Fibroblast of skin of right biceps (primary cell): ENCODE measurements at places on chromosomes 7 and 10.
A peak's percentile ranks its signal among the peaks of the same experiment; 100 is the strongest.

DNA sequence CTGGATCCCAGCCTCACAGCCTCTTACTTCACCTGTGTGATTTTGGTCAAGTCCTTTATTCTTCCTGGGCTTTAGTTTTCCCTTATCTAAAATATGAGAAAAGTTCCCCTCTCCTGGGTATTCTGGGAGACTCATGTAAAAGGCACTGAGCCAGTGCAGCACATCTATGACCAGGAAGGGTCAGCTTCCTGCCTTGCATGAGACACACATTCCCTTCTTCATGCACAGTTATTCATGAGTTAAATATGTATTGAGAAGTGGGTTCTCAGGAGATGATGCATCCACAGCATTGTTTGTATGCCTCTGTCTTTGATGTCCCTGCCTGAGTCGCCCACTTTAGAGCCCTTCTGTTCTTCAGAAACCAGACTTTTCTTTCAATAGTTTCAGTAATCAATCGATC is 33.3 kb downstream of the EGFR start:
- peak; percentile 92 for DNase-seq

DNA sequence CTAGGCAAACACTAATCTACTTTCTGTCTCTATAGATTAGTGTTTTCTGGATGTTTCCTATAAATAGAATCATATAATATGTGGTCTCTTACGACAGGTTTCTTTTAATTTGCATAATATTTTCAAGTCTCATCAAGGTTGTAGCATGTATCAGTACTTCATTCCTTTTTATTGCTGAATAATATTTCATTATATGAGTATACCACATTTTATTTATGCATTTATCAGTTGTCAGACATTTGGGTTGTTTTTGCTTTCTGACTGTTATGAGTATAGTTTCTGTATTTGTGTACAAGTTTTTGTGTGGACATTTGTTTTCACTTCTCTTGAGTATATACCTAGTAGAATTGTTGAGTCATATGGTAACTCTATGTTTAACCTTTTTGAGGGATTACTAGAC is 48.2 kb downstream of the SHOC2 start:
- DNase-seq: no peak

DNA sequence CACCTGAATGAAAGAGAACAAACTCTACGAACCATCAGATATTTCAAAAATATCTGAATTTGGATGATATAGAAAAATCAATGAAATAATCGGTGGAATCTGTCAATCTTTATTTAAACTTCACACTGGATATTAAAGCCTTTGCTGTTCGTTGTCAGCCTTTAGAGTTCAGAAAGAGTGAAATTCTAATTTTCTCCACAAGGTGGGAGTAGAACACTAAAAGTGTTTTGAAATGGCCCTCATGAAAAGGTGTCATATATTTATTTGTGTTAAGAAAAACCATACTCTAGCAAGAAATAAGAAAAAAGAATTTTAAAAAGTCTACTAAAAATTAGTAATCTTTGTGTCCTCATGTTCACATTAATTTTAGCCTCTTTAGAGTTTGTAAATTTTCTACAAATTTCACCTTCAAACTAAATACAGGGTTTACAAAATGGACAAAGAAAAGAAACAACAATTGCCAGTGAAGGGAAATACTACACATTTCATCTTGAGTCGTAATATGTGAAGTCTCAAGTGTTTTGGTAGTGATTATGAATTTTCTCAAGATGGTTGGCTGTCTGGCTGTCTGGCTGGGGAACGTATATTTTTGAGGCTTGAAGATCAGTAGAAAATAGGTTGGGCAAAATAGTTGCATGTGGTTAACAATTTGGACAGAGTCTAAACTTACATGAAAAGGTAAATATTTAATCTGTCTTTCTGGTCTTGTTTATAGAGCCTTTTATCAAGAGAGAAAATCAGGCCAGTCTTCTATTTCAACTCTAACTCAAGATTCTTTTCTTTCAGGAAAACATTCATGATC is 43.7 kb downstream of the DNAJB9 start:
- DNase-seq: peak; percentile 27

- DNase-seq: no peak
Observed at GRCh38 chr7:101674439-101674838, 45.3 kb upstream of the MYL10 start.

DNA sequence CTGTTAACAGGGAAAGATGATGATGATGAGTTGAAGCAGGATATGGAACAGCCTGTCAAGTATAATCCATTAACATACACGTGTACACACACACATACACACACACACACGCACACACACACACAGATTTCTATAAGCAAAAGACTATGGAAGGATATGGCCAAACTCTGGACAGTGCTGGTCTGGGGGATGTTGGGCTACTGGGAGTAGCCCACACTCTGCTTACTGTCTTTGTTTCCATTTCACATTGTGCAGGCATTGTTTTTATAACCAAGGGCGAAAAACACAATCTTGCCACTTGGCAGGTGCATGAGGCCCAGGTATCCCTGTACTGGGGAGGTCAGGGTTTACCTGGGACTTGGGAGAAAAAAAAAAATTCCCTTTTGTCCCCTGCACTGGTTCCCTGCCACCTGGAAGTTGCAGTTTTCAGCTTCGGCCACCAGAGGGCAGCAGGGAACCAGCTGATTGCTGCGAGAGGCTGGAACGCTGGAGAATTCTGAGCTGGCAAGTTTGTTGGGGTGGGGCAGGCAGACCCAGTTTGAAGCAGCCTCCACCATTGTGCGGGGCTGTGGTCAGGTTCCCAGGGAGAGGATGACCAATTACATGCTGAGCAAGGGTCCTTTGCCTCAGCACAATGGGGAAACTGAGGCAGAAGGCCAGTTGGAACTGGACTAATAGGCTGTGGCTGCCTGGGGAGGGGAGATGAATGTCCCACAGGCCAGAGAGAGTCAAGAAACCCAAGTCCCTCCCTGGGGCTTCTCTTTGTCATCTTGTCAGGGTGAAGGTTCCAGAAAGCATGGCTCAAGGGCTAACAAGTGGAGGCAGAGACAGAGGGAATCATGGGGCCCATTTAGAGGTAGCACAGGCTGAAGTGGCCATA is 27.3 kb downstream of the PPIF start:
- peak; percentile 76 for DNase-seq

GRCh38 chr7:80614851-80615271 is 23.6 kb upstream of the CD36 start:
- DNase-seq: peak; percentile 50

DNA sequence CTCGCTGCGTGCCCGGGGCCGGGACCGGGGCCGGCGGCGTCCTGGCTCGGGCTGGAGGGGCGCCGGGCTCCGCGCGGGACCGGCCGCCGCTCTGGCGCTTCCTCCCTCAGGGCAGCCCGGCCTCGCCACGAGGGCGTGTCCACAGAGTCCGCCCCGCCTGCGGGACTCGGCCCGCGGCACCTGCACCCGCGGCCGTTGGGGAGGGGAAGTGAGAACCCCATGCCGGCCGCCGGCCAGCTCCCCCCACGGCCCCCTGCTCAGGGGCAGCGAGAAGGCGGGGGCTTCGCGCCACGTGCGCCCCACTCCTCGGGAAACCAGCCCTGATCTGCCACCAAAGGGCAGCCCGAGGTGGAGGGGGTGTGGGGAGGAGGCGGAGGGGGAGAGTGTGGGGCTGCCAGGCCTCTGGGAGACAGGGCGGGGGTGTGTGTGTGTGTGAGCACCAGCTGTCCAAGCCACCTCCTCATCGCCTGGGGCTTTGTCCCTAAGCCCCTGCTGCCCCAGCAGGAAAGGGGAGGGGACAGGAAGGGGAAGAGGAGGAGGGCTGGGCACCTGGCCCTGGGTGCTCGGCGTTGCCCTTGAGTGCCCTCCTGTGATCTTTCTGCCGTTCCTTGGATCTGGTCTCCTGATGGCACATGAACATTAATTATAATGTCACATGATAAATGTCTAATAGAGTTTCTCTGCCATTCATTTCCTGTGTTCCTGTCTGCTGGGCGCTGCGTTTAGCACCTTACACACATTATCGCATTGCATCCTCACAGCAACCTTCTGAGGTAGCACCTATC is at the start of gene PIK3AP1:
Gene PIK3AP1 (minus strand): TSS at position 93 of the 785 bp plus-strand sequence. CDS start 120 bp downstream, outside the sequence.
- DNase-seq: no peak

- DNase-seq: no peak
Observed at GRCh38 chr10:62903828-62904227, 87.7 kb upstream of the EGR2 start.

DNA sequence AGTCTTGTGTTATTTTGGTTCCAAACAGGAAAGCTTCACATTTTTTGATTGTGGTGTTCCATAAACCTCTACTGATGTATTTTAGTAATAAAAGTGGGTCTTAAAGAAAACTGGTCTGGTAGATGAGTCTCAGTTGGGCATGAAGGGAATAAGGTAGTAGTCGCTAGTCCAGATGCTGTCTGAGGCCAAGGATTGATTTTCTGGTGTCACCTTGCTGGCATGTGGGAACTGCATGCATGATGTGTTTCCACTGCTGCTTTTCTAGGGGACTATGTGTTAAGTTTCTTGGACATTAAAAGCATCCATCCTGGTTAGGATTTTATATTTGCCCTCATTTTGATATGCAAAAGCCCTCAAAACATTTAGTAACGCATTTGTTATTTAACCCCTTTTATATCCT is 123.7 kb upstream of the GJD4 start:
- DNase-seq: no peak

- DNase-seq: no peak
Observed at GRCh38 chr10:44960482-44961229, 1.1 kb downstream of the RASSF4 start.

DNA sequence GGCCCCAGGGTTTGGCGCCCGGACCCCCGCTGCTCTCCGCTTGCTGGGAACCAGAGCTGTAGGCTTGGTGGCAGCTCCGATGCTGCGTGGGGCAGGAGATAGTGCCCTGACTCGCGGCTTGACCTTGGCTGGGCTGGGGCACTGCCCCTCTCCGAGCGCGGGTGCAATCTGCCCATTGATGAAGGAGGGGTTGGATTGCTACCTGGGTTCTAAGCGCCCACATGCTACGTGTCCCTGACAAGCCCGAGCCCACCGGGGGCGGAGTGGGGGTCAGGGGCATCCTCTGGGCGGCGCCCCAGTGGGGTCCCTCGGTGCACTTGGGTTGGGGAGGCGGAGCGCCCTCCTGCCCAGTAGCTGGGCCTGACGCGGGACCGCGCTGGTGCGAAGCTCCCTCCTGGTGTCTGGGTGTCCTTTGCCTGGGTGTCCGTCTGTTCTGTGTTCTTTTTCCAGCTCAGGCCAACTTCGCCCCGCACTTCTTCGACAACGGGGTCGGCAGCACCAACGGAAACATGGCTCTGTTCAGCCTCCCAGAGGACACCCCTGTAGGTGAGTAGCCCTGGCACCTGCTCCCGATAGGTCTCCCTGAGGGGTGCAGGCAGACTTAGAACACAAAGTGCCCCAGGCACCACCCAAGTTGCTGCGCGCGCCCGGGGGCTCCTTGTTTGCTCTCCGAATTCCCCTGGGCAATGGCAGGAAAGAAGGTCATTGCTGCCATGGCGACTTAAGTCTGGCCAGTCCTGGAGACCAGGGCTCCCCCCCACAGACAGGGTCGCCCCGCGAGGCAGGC is 900 bp downstream of the CDHR1 start:
- DNase-seq: no peak

DNA sequence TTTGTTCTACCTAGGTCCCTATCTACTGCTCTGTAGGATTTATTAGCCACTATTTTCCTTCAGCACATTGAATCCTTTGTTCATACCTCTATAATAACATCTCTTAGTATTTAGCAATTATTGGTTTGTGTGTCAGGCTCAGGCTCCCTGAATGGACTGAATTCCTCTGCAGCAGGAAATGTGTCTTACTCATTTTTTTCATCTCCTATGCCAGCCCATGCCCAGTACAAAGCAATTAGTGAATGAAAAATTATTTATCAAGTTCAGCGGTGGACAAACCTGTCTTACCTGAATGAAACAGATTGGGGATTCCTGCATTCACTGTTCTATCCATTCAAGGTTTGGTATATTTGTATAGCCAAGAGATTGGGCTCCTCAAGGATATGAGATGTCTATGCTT is 53.7 kb downstream of the C1GALT1 start:
- DNase-seq: no peak

- DNase-seq: no peak
Observed at GRCh38 chr7:20312562-20312961, 18.1 kb upstream of the ITGB8 start.

DNA sequence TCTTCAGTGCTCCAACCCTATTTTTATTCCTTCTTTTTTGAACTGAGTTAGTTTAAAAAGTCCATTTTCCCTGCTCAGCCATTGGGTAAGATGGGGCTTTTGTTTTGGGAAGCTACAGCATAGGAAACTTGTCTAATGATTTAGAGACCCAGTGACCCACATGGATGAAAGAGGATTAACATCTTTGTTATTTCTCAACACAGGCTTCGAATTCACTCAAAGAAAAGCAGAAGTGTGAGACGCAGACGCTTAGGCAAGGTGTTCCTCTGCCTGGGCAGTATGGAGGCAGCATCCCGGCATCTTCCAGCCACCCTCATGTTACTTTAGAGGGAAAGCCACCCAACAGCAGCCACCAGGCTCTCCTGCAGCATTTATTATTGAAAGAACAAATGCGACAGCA is 152.0 kb downstream of the HDAC9 start:
- no peak for DNase-seq

- no peak for DNase-seq
Observed at GRCh38 chr10:133327651-133328357, 8.9 kb downstream of the CALY start.

DNA sequence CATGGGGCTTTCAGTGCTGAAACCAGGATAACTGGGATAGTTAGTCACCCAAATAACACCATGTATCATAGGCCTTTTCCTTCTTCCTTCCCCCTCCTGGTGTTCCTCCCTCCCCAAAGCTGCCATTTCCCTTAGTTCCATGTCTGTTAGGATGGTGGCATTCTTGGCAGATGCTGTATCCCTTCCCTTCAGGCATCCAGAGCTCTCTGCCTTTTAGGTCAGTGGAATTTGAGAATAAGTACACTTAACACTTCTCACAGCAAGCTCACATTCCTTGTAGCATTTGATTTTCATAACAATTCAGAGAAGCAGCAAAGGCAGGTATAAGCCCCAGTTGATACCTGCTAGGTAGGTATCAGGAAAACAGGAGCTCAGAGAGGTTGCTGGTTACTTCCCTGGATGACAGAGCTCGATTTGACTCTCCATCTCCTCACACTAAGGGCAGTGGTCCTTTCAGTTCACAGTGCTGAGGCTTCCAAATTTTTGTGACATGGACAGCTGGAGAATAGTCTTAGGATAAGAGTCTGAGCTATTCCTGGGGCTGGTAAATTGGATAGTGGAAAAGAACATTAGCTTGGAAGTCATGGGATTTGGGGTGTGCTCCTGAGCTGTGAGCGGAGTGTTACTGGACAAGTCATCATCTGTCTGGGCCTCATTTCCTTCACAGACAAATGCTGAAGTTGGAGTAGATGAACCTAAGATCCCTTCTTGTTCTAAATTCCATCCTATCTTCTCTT is 108.7 kb upstream of the RHOBTB1 start:
- DNase-seq: peak; percentile 10

DNA sequence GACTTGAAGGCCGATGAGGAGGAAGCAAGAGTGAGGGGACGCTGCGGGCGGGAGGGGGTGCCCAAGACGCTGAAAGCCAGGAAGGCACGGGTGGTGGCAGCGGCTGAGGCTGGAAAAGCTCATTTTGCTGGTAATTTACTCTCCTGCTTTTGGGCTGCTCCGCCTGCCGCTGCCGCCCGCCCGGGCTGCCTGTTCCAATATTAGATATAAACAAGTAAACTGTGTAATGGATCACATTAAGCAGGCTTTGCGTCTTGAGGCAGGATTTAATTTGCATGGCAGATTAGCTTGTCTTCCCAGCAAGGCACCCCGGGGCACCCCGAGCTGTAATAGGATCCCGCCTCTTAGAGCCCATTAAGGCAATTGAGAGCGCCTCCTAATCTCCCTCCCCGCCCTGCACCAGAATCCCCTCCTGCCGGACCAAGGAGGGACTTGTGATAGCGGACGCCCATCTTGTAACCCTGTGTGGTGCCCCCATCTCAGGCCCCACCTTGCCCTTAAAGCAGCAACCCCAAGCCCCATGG is 46.1 kb upstream of the SLF2 start:
- no peak for DNase-seq

- DNase-seq: no peak
Observed at GRCh38 chr7:38330861-38331621, 57.6 kb upstream of the TARP start.
